Smooth muscle cell of trachea (primary cell): ENCODE measurements at places on chromosomes 13 and 19. TPM values are rescaled to one million over a fixed set of nuclear protein-coding genes. Genes with fewer than 3 reads are reported as not detected.

Gene IGFLR1
- total RNA-seq: 0.29 and 1.2 TPM in 2 replicates

Gene ETV2
- total RNA-seq: 0.17 and 0.44 TPM in 2 replicates

Gene KCNC3
- total RNA-seq: not detected in 2 replicates

Gene FGF21
- total RNA-seq: not detected in 2 replicates

Gene RFPL4A
- not detected in 2 replicates for total RNA-seq

Gene KIR3DL1
- total RNA-seq: not detected in 2 replicates

Gene ADGRE3
- not detected in 2 replicates for total RNA-seq

Gene SIGLEC8
- not detected in 2 replicates for total RNA-seq

Gene ZNF383
- 7.4 and 9.3 TPM in 2 replicates for total RNA-seq

Gene PRRG2
- 0.29 and 1.2 TPM in 2 replicates for total RNA-seq

Gene ENOX1
- total RNA-seq: 1.6 and 4.5 TPM in 2 replicates

Gene RASAL3
- total RNA-seq: 0.15 TPM in 1 of 2 replicates, not detected in the other
